ENCODE measurements at places on chromosomes 7 and 10.

DNA sequence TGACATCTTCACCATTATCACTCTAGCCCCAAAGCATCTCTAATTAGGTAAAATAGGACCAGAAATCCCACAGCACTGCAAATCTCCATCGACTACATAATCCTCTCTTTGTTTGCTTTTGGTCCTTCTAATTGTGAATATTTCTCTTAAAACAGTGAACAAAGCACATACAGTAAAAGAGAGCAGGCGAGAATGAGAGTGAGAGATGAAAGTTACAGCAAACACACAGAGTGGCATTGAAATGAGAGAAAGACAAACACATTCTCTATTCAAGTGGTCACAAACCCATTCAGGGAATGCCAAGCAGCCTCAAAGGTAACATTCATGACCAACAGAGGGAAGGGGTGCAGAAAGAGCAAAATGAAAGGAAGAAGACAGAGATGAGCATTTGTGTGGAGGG lies 109.8 kb upstream of the PTN start:
- no peak for DNase-seq

- no peak for DNase-seq
Measured at GRCh38 chr7:148327379-148327778, 263.2 kb upstream of the C7orf33 start.

- DNase-seq, result no peak
Measured at GRCh38 chr7:50399206-50399605, 50.9 kb downstream of the FIGNL1 start.

DNA sequence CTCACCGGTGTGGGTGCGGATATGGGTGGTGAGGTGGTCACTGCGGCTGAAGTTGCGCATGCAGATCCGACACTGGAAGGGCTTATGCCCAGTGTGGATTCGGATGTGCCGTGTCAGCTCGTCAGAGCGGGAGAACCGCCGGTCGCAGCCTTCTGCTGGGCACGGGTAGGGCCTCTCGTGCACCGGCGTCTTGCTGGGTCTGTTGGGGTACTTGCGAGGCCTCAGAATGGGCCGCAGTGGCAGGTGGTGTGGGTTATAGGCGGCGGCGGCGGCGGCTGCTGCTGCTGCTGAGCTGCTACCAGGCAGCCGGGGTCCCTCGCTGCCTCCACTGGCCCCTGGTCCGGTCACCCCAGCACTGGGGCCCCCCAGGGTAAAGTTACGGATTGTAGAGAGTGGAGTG lies 2.7 kb downstream of the EGR2 start:
- no peak for DNase-seq

DNA sequence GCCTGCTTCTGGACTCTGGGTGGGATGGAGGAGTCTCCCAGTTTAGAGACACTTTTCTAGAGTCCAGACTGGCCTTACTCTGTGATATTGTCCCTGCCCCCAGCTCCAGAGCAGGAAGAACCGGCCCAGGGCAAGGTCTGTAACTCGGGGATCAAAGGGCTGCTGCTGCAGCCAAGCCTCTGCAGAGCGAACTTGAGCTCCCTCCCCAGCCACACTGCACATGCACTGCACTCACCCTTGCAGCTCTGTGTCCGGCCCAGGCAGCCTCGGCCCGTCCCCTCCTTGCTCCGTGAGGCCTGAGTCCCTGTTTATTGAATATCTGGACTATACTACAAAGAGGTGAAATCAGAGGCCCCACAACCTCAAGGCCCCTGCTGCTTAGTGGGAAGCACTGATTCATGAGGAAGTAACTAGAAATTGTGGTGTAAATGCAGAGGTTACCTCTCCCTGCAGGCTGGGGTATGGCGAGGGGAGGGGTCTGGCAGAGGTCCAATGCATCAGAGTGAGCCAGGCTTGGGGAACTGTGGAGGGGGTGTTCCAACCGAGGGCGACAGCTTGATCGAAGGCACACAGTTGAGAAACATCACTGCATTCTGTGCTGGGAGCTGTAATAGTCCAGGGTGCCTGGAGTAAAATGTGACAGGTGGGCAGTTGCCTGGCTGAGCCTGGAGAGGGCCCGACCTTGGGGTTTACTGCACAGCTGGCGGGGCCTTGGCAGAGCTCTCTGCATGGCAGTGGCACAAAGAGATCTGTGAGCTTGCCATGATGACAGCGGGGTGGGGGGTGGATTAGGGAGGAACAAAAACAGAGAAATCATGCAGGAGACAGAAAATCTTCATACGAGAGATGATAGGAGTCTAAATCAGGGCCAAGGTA lies 49.1 kb downstream of the AOC1 start:
- no peak for DNase-seq

- DNase-seq, result no peak
Measured at GRCh38 chr10:113704637-113705343, 25.1 kb downstream of the CASP7 start.

GRCh38 chr10:26755443-26755903 lies 58.0 kb downstream of the PDSS1 start:
- no peak for DNase-seq

- no peak for DNase-seq
Measured at GRCh38 chr7:84042110-84042539, 152.5 kb downstream of the SEMA3A start.

DNA sequence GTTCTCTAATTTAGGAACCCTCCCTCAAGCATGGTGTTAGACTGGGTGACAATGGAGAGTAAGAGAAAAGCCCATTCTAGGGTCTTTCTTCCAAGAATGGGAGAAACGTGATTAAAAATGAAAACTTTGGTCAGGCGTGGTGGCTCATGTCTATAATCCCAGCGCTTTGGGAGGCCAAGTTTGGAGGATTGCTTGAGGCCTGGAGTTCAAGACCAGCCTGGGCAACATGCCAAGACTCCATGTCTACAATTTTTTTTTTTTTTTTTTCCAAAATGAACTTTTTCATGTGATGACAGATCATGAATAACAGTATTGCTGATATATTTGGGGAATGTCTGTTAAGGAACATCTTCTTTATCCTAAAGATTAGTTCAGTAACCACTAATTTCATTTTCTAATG lies 194.6 kb downstream of the MLLT10 start:
- no peak for DNase-seq

DNA sequence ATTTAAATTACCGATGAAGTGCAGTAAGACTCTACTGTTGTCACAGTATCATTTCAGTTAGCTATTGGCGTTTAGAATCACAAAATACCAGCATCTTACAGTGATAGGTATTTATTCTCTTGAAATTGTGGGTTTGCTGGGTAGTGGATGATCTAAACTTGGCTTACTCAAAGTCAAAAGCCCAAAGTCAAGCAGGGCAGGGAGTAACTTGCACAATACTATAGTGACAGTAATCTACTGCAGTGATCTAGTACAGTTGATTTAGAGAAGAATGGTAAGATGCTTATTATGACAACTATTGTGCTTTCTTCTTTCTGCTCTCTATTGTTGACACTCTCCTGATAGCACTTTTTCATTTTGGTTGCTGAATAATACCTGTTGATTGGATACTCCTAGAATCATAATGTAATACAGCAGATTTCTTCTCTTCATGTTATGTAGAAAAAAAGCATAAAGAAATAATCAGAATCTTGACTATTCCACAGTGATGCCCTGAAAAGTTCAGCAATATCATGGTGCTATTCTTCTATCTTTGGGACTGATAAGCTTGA lies 10.0 kb downstream of the BTRC start:
- DNase-seq, result no peak

GRCh38 chr10:132632091-132632561 lies 94.5 kb downstream of the INPP5A start:
- no peak for DNase-seq

DNA sequence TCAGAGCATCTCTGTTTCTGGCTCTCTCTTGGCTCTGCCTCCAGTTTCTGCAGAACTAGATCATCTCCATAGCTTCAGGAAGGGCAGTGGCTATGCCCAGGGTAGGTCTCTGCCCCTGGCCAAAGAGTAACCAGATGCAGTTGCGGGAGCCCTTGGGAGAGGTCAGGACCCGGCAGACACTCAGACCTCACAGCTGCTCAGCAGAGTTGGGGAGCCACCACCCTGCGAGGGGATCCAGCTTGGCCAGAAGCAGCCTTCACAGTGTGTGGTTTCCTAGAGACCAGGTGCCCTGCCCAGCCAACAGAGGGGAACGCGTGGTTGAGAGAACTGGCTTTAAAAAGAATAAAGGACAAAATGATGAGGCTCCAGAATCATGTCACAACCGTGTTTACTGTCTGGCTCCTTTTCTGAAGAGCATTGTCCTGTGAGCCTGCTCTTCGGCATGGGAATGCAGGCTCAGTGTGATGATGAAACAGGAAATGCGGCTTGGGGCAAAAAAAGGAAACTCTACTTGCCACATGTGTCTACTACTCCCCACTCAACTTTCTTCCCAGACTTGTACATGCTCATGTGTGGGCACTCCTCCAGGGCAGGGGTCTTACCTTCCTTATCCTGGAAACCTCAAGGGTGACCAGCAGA lies 243.1 kb downstream of the INHBA start:
- no peak for DNase-seq

DNA sequence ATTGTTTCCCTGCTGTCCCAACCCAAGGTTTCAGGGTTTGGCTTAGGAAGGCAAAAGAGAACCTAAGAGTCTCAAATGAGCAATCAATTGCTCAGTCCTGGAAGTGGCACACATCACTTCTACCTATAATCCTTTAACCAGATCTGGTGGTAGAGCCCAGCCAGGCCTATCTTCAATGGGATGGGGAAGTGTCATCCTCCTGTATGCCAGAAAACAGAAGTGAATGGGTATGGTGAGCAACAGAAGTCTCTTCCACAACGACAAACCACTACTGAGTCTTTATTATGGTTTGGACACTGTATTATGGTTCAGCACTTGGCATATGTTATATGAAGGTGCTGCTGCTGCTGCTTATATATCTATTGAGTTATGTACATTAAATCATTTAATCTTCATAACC lies 3.0 kb upstream of the AKR1B1 start:
- DNase-seq, result no peak

GRCh38 chr7:5682551-5683279 lies 98.7 kb downstream of the RNF216 start:
- no peak for DNase-seq

GRCh38 chr7:148436571-148436970 lies 154.0 kb upstream of the C7orf33 start:
- DNase-seq, result no peak

GRCh38 chr7:13778967-13779366 lies 210.5 kb downstream of the ETV1 start:
- DNase-seq, result no peak

DNA sequence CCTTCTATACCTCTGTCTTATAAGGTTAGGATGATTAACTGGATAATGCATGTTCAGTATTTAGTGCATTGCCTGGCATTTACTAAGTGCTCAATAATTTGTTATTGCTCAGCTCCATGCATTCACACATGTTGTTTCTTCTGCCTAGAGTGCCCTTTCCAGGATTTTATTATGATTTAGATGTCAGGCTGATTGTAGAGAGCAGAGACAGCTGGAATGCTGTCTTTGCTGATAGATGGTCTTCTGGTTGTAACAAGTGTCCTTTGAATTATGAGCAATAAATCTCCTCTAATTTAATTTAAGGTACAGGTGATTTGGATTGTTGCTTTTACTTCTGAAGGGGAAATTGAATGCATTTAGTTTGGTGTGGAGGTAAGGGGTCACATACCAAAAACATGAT lies 548.0 kb downstream of the MAGI2 start:
- DNase-seq, result no peak

DNA sequence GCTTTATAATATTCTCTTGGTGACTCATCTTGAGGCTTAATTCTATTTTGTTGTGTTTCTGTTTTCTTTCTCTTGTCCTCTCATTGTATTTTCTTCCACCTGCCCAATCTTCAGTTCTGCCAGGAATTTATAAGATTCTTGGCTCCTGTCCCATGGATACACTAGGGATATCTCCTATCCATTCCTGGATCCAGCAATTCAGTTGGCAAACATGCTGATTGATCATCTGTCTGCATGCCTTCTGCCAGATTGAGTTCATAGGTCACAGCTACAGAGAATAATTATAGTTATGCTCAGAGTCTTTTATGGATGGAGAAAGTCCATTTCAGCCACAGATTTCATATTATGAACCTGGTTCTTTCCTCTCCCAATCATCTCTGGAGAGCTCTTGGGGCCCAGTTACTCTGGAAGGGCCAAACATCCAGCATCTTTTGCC lies 140.4 kb upstream of the MAGI2 start:
- DNase-seq, result no peak

DNA sequence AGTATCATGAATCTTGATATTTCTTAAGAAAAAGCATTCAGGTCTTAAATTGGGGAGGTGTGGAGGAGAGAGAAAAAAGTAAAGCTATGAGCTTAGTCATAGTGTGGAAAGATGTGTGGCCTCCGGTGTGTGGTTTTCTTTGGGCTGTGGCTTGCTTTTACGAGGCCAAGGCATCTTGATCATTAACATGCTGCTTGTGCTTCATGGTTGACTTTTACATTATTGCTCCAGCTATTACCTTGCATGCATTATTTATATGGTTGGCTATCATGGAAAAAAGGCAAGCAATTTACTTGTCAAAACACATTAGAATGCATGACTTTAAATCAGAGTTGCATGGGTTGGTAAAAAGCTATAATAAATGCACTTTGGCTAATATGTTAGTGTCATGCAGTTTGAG lies 300.7 kb upstream of the ADARB2 start:
- no peak for DNase-seq

DNA sequence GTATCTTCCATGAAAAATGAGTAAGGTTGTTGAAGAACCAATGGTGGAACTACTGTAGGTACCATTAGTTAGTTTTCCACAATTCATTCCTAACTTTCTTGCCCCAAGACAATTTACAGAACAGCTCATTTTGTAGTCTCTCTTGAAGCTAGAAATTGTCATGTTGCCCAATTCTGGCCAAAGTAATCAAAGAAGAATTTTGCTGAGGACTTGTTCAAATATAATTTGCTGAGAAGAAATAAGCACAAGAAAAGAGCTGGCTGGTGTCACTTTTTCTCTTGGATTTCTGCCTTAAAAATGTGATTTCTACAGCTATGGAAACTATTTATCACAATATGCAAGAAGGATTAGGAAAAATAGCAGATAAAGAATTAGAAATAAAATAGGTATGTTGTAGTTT lies 199.2 kb upstream of the SEMA3A start:
- DNase-seq, result no peak

- DNase-seq, result no peak
Measured at GRCh38 chr7:73773700-73774517, 3.8 kb upstream of the CLDN3 start.

GRCh38 chr7:37414352-37414983 lies 34.2 kb downstream of the ELMO1 start:
- DNase-seq, result no peak

DNA sequence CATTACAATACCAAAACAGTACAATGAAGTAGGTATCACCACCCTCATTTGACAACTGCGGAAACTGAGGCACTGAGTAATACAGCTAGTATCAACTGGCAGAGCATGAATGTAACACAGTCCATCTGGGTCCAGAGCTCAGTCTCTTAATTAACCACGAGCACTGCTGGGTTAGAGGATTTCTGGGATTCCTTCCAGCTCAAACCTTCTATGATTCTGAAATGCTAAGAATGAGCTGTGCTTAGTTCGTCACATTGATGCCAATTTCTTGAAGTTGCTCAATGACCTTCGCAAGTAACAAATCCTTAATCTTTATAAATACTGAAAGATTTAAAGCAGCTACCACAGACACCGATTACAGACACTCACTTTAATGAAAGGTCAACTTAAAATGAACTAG lies 62.5 kb downstream of the SGMS1 start:
- DNase-seq, result no peak

GRCh38 chr10:99660662-99661376 lies 1.5 kb downstream of the ENTPD7 start:
- no peak for DNase-seq
